ENCODE measurements at places on chromosomes 3 and 15.

DNA sequence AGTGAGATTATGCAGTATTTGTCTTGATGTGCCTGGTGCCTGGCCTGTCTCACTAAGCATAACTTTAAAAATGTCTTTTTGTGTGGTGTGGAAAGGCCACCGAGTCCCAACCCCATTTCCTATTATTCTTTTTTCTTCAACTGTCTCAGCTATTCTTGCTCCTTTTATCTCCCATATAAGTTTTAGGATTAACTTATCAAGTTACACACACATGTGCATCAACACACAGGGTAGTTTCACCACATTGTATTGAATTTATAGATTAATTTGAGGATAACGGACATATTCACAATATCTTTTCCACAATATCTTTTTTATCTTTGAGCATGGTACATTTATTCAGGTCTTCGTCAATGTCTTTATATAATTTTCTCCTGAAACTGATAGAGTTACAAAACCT, 127.6 kb downstream of the RYR3 start:
- no peak for DNase-seq

- DNase-seq = no peak
Observed at GRCh38 chr3:99637016-99637367, 1.4 kb upstream of the COL8A1 start.

GRCh38 chr3:48762816-48763215, 45.8 kb upstream of the IP6K2 start:
- no peak for DNase-seq

DNA sequence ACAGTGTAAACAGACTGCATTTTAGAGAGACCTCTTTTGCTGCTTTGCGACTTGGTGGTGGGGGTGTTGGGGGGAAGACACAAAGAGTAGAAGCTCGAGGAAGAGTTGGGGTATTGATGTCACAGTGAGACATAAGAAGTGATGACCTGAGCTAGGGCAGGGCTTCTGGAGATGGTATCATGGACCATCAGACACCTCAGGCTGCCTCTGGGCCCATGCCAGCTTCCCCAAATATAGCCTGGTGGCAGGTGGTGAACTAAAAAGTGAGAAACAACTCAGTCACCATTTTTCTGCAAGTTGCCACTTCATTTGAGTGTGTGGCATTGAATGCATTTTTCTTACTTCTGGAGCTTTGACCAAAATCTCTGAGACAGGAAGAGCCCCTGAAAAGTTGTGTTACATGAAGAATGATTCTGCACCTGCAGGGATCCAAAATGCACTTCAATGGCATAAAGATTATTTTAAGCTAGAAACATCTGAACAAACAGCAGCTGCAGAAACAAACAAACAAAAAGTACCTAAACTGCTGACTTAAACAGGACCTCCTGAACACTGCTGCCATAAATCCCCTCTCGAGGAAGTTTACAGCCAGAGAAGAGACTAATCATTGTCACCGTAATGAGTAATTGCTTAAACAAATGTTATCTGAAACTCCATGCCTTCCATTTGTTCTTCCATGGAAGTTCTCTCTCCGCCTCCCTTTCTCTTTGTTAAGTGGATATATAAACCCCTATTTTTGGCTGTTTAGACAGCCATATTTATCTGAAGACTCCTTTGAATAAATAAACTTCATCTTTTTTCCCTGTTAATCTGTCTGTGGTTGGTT, 15.2 kb upstream of the XIRP1 start:
- DNase-seq = no peak

DNA sequence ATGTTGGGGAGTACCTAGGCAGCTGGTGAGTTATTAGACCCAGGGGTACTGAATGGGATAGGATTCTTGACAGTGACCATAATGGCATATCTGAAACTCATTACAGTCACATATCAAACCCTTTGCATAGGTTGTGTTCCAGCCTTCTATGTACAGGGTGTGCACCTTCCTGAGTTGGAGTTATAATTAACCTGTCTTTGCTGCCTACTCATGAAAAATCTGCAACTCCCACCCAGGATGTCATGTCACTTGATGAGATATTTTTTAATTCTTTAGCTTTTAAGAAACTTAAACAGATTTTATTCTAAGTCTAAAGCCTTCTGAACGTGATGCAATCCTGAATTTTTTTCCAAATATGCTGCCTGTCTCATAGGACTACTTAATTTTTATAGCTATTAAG, 21.1 kb upstream of the ADGRG7 start:
- no peak for DNase-seq

- DNase-seq = no peak
Observed at GRCh38 chr3:36812240-36812639, 47.9 kb upstream of the DCLK3 start.

DNA sequence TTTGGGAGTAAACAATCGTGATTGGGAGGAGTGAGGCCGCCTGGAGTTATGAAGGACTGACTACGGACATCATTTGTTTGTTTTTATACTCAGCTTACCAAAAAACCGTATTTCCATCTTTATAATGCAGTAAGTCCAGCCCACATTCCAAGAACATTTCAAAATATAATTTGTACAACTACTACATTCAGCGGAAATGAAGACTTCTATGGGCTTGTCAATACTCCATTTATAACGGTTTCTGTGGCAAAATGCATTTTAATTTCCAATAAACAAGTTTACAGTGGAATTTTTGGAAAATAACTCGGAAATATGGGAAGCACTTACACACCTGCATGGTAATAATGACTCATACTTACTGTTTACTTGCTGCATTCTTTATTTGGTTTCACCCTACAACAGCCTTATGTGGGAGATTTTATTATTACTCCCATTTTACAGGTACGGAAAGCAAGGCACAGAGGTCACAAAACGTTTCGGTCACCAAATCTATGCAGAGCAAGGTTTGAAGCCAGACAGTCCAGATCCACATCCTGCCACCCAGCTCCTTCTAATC, 62.3 kb downstream of the LDHAL6B start:
- no peak for DNase-seq

DNA sequence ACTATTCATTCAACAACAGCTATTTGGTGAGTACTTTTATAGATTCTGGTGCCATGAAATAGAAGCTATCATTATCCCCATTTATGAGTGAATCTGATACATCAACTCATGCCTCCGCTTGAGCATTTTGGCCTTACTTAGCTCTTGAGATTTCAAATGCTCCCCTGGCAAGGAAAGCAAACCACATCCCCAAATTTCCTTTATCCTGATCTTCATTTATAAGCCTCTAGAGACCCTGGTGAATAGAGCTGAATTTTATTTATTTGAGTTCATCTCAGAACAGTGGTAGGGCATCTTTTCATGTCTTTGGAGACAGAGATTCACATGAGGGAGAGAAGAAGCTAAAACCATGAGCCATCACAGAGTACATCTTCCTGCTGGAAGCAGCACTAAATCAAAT, 317.2 kb downstream of the SLC9A9 start:
- DNase-seq = no peak

DNA sequence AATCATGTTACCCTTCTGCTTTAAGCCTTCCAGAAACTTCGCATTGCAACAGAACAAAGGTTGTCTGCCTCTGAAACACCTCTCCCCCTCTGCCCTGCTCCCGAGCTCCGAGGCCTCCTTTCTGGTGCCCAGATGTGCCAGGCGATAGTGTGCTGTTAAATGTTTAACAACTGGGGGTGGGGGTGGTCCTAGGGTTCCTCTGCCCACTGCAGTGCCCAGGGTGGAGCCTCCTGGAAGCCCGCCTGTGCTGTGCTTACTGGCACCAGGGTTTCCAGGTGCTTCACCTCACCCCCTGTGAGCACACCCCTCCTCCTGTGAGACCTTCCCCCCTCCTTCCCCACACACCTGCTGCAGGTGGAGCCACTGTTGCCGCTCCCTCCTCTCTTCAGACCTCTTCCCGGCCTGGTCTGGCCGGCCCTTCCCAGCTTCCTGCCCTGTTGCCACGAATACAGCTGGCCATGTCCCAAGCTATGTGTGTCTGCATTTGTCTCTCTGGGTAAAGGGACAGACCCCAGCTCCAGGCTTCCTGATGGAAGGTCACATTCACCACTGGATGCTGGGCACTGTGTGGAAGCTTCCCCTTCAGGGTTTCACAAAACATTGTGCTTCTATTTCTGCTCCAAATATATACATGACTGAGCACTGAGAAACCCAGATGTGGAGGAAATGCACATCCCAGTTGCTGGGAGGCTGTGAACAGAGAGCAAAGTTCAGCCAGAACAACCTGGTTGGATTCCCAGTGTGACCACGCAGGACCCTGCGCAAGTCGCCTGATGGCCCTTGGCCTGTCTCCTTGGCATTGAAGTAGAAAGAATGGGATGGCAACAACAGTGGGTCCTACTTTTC, 37.2 kb downstream of the MGLL start:
- DNase-seq = no peak

DNA sequence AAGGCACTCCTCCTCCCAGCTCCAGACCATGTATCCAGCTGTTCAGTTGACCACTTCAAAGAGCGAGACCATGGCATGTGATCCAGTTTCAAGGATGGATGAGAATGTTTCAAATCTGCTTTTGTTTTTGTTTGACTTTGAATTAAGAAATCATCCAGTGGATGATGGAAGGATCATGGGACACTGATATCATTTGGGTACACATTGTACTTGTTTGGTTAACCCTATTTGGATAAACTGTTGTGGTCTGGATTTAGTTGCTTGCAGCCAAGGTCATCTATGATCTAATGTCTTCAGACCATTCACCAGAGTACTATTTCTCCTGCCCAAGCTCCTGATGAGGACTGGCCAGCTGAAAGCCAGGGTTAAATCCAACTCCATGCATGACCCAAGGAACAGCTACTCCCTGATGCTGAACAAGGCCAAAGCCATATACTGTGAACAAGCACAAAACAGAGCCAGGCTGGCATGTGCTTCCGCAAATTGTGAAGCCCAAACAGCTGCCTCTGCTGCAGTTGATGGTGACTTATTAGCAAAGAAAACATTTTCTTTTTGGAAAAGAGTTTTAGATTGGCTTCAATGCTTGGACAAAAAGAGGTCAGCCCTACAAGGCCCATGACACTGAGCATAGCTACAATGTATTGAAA, 5.2 kb upstream of the ADAMTS17 start:
- DNase-seq = no peak

- no peak for DNase-seq
Observed at GRCh38 chr3:43080726-43081568, 24.9 kb downstream of the POMGNT2 start.

DNA sequence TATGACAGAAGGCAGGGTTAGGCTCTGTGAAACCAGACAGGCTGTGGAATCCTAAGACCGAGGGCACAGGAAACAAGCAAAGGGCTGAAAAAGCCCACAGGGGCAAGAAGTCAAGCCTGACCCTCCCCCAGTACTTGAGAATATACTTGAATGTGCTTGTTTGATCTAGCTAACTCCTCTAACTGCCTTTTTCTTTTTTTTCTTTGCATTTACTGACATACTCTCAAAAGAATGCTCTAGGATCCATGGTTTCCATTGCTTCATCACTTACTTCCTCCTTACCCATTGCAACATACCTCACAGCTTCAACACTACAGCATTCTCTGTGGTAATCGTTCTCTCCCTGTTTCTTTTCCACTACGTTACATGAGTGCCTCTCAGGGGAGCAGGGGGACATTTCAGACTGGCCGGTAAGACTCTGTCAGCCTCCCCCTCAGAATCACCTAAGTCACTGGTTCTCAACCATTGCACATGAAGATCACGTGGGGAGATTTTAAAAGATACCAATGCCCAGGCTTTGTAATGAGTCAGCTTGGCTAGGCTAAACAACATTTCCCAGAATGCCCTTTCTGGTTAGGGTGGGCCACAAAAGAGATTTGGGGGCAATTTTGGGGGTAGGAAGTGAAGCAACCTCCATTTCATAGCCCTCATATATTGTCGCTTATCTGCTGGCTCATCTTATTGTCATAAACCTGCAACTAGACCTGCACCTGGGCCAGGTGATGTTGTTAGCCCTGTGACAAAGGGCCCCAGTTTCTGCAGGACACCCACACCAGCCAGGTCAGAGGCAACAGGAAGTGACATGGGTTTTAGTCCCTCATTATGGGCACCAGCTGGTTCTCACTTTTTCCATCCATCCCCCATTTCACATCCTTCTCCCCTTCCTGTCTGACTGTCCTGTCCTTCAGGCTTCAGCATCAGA, 24.6 kb upstream of the RSL24D1 start:
- DNase-seq = peak; percentile 25

GRCh38 chr15:51706291-51706690, 25.0 kb downstream of the SCG3 start:
- no peak for DNase-seq

GRCh38 chr3:53994986-53995603, 103.4 kb upstream of the SELENOK start:
- DNase-seq = no peak

GRCh38 chr15:68592544-68592943, 13.8 kb downstream of the CORO2B start:
- DNase-seq = no peak

- DNase-seq = no peak
Observed at GRCh38 chr15:65095747-65096104, 19.2 kb downstream of the KBTBD13 start.

DNA sequence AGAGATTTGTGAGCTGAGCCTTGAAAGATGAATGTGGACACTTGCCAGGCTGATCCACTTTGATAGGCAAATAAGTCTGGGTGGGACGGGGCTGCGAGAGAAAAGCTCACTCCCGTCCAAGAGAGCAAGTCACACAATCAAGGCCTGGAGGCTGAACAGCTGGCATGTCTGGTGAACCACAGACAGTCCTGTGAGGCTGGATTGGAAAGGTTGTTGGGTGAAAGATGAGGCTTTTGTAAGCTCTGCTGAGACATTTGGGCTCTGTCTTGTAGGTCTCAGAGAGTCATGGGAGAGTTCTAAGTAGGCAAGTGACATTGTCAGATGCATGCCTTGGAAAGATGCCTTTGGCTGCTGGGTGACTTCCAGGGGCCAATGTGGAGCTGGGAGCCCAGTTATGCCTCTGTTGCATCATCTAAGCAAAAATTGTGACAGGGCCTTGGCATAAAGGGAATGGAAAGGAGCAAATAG, 38.5 kb downstream of the RPLP1 start:
- no peak for DNase-seq

GRCh38 chr3:125594125-125594524, 1.2 kb downstream of the OSBPL11 start:
- DNase-seq = no peak

DNA sequence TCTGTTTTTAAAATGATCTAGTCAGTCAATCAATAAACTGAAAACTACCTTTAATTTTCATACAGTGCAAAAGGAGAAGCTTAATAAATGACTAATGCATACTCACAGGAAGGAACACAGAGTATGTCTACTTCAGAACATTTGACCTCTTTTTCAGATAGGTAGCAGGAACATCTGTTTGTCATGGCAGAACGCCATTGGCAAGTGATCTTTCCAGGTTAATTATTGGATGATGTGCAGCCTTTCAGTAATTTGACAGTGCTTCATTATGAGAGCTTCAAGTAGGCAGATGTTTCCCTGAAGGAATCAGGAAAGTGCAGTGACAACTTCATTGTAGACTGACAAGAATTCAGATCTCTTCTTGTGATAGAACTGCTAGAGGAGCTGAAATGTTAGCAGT, 325.0 kb downstream of the OTOL1 start:
- DNase-seq = no peak

- DNase-seq = peak; percentile 84
Observed at GRCh38 chr3:154323891-154324738, at the start of gene DHX36. DHX36 (minus strand) TSS chr3:154324487; CDS start chr3:154324416, 71 bp downstream.

- DNase-seq = no peak
Observed at GRCh38 chr3:43291546-43291945, 5.2 kb downstream of the SNRK start.

Data from brain pericyte (primary cell).